CD4-positive, alpha-beta T cell treated with Interleukin-12 subunit alpha and Interleukin-12 subunit beta, for 1 hour (primary cell): ENCODE measurements at places on chromosomes 5 and 9.
A peak's percentile ranks its signal among the peaks of the same experiment; 100 is the strongest.

GRCh38 chr5:36174119-36174518 lies 22.2 kb downstream of the SKP2 start:
- no peak for DNase-seq

- DNase-seq, result no peak
These were observed 10.0 kb downstream of the MOCS2 start for GRCh38 chr5:53099546-53099945.

DNA sequence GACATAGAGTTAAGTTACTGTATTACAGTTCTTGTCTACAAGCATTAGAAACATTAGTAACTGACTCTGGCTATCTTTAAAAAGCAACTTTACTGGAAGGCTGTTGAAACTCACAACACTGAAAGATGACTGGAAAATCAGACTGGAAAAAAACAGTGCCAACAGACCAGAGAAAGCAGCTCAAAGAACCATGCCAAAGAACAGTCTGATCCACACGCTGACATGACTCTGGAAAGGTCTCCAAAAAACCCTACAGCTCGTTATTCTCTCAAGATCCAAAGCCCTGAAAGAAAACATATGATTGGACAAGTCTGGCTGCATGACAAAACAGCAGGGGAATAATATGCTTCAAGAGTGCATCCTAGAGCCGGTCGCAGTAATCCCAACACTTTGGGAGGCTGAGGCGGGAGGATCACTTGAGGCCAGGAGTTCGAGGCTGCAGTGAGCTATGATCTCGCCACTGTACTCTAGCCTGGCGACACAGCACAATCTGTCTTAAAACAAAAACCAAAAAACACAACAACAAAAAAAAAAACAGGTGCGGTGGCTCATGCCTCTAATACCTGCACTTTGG lies 5.6 kb downstream of the GOLPH3 start:
- DNase-seq, result no peak

GRCh38 chr9:33265211-33265865 lies 489 bp downstream of the CHMP5 start:
- DNase-seq, result peak; percentile 17

DNA sequence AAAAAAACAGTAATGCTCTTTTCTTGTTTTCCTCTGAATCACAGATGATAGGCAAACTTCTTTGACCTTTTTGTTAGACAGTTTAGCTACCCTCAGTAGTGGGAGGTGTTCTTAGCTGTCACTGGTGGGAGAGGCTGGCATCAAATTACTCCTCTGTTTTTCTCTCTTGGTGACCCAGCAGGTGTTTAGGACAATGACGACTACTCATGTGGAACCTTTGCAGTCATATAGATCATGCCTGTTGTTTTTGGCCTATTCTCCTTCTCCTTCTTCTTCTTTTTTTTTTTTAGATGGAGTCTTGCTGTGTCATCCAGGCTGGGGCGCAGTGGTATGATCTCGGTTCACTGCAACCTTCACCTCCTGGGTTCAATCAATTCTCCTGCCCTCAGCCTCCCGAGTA lies 15.4 kb upstream of the NPR2 start:
- no peak for DNase-seq

GRCh38 chr5:96716007-96716406 lies 53.8 kb downstream of the CAST start:
- DNase-seq, result peak; percentile 48

DNA sequence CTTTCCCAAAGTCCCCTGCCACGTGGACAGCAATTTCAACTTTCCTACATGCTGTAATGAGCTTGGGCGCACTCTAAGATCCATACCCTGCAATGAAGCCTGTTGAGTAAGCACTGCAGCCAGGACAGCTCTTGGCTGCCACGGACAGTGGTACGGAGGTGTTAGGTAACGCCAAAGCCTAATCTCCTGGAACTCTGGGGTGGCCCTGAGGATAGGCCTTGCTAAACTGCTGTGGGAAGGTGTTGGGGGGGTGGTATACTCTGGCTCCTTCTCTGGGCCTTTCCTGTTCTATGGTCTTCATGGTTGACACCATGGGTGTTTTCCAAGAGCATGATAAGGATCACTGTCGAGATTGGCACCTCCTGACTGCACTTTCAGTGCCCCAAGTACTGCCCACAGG lies 66.4 kb upstream of the PITX1 start:
- DNase-seq, result no peak

GRCh38 chr5:88833371-88834130 lies 49.4 kb downstream of the MEF2C start:
- no peak for DNase-seq
